ENCODE measurements at places on chromosomes 3 and 15. TPM values are rescaled to one million over a fixed set of nuclear protein-coding genes. Genes with fewer than 3 reads are reported as not detected.

The NLGN1 gene
- total RNA-seq: not detected

The KIF23 gene
- total RNA-seq: 48.9 TPM

The NAA80 gene
- total RNA-seq: 33.2 TPM

The PTX3 gene
- not detected for total RNA-seq

The KLHL6 gene
- 53.4 TPM for total RNA-seq

The CCR8 gene
- 0.76 TPM for total RNA-seq

The CHRD gene
- not detected for total RNA-seq

The TRIM42 gene
- not detected for total RNA-seq

The MAGEL2 gene
- total RNA-seq: not detected

The CD96 gene
- total RNA-seq: 313 TPM

The CCR2 gene
- 57.8 TPM for total RNA-seq

The NEK11 gene
- total RNA-seq: 1.1 TPM

The TTLL13 gene
- total RNA-seq: 0.34 TPM

The TF gene
- 0.02 TPM for total RNA-seq

The CLDN16 gene
- not detected for total RNA-seq

The OIP5 gene
- 12.8 TPM for total RNA-seq

The WDR49 gene
- 0.28 TPM for total RNA-seq

The CPN2 gene
- not detected for total RNA-seq

The LRCH3 gene
- total RNA-seq: 46.0 TPM

The TRPM1 gene
- not detected for total RNA-seq

The PGBD4 gene
- total RNA-seq: 3.1 TPM

The SCN11A gene
- not detected for total RNA-seq

The ESYT3 gene
- 0.22 TPM for total RNA-seq

The FRMD5 gene
- not detected for total RNA-seq

The RFT1 gene
- total RNA-seq: 25.9 TPM

The KNG1 gene
- not detected for total RNA-seq

The ALG1L2 gene
- not detected for total RNA-seq

The MORC1 gene
- not detected for total RNA-seq

The GABRB3 gene
- 0.07 TPM for total RNA-seq

The ABHD17C gene
- total RNA-seq: 3.5 TPM

The CD80 gene
- total RNA-seq: 14.0 TPM

The CISH gene
- total RNA-seq: 389 TPM

The FMN1 gene
- total RNA-seq: not detected

The ZBED2 gene
- 2.3 TPM for total RNA-seq

The LRRC49 gene
- total RNA-seq: not detected

The C3orf52 gene
- 2.7 TPM for total RNA-seq

The VEPH1 gene
- not detected for total RNA-seq

The CASR gene
- not detected for total RNA-seq

The GPR27 gene
- 0.38 TPM for total RNA-seq

The RTP3 gene
- total RNA-seq: not detected

The GOLGA6A gene
- total RNA-seq: 0.08 TPM

The GPR62 gene
- not detected for total RNA-seq

The LOXL1 gene
- total RNA-seq: 1.9 TPM

The EFHB gene
- total RNA-seq: 0.79 TPM

The GUCA1C gene
- total RNA-seq: not detected

The GHSR gene
- not detected for total RNA-seq

The TRAIP gene
- total RNA-seq: 17.4 TPM

The GRK7 gene
- not detected for total RNA-seq

The EPHB3 gene
- 0.17 TPM for total RNA-seq

The CCK gene
- total RNA-seq: not detected
